ENCODE measurements at places on chromosomes 7 and 10. TPM values are rescaled to one million over a fixed set of nuclear protein-coding genes. Genes with fewer than 3 reads are reported as not detected.

Gene EPDR1
- 43.8 TPM for total RNA-seq

Gene NPSR1
- total RNA-seq: not detected

Gene C10orf67
- not detected for total RNA-seq

Gene PPP1R17
- not detected for total RNA-seq

Gene UNC5B
- total RNA-seq: 38.6 TPM

Gene GPR141
- not detected for total RNA-seq

Gene CC2D2B
- 0.07 TPM for total RNA-seq

Gene CABCOCO1
- 0.26 TPM for total RNA-seq

Gene CFTR
- not detected for total RNA-seq

Gene LHPP
- 10.7 TPM for total RNA-seq

Gene UCN3
- not detected for total RNA-seq

Gene ASAH2
- total RNA-seq: 3.2 TPM

Gene PDE1C
- total RNA-seq: 89.5 TPM

Gene CALML5
- total RNA-seq: not detected

Gene EXOC4
- total RNA-seq: 151 TPM

Gene AS3MT
- total RNA-seq: 5.0 TPM

Gene KCP
- total RNA-seq: 0.69 TPM

Gene ITPRID1
- total RNA-seq: not detected

Gene UNCX
- total RNA-seq: not detected

Gene RPP38
- 8.7 TPM for total RNA-seq

Data from smooth muscle cell of the pulmonary artery (primary cell).